ENCODE measurements at places on chromosomes 7 and 10.

DNA sequence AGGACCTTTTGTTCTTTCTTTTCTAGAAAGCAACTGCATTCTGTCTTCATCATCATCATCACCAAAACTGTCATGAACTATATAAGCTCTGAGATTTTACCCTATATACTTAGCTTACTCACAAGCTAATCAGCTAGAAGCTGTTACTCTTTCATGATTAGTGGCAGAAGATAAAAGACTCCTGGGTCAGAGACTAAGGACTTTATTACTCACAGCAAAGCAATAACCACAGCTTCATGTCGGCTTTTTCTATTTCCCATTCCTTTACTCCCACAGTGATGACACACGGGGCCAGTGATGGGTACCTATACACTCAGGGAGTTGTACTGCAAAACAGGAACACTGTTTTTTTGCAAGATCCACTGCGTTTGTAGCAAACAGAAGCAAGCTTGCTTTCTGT lies 8.4 kb upstream of the C10orf88 start:
- no peak for DNase-seq

- DNase-seq: no peak
Measured at GRCh38 chr10:62648921-62649320, 155.6 kb upstream of the ADO start.

- DNase-seq: no peak
Measured at GRCh38 chr7:88141953-88142352, 77.9 kb downstream of the SRI start.

- no peak for DNase-seq
Measured at GRCh38 chr7:157412021-157412443, 75.2 kb downstream of the DNAJB6 start.

DNA sequence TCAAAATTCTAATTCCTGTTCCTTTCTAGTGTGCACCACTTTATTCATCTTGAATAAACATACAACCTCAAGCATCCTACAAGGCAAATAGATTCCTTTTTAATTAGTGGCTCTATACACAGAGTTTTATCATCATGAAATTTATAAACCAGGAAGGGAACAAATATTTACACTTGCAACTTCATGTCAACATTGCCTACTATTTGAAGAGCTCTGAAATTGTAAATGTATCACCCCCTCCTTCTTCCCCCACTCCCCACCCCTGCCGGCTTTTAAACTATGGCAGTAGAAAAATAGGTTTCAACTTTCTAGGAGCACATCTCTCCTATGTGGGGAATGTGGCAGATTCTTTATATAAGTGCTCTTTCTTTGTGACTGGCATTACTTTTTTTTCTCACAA lies 49.6 kb downstream of the KAT6B start:
- no peak for DNase-seq

DNA sequence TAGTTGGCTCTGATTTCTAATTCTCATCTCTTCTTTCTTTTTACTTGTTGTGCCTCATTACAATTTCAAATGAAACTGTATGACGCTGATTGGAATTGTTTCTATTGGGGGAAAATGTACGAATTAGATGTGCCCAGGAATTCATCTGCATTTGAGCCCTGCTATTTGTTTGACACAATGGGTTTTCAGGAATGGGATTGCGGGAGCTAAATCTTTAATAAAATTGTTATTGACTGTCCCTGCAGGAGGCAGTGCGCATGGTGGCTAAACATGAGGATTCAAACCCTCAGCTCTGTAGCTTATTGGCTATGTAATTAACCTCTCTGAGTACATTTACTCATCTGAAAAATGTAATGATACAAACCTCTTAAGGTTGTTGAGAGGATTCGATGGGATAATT lies 181.6 kb downstream of the NXPH1 start:
- no peak for DNase-seq

- no peak for DNase-seq
Measured at GRCh38 chr7:24366876-24367275, 82.9 kb downstream of the NPY start.

- DNase-seq: no peak
Measured at GRCh38 chr10:99523251-99523773, 9.4 kb upstream of the NKX2-3 start.

All from NCI-H2227 treated with DMSO at 0.1 percent for 48 hours (cell line).